ENCODE measurements at places on chromosomes 2 and 18.

DNA sequence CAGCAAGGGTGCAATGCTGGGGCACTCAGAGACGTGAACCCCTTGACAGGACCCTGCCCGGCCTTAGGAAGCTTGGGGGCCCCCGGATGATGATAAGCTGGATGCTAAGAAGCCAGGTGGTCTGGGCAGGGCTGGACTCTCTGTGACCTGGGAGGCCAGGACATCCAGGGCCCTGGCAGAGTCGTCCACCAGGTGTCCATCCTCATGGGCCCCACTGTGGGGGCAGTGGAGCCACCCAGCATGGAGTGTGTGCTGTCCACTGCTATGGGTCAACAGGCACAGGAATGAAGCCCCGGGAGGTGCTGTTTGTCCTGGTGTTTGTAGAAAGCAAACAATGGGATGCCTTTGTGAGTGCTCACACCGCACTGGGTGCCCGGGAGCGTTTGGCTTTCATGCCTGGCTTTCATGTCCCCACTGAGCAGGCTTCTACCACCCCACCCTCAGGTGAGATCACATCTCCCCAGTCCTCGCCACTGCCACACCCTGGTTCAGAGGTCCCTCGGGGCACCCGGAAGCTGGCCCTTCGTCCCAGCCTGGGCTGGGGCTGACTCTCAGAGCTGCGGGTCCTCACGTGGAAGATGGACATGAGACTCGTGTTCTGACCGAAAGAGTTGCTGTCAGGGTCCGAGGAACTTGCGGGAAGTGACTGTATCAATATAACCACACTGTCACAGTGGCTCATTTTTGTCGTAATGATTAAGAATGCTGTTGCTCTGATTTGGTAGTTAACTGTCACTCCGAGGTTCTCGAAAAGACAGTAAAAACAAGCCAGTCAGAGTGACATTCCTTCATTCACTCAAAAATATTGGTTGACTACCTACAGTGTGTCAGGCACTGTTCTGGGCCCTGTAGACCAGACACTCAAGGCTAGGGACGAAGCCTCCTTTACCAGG lies 53.3 kb downstream of the INHBB start:
- DNase-seq: no peak

- DNase-seq: no peak
Observed at GRCh38 chr2:46326231-46326980, 29.2 kb downstream of the EPAS1 start.

- DNase-seq: no peak
Observed at GRCh38 chr2:218378053-218378452, 4.0 kb upstream of the SLC11A1 start.

DNA sequence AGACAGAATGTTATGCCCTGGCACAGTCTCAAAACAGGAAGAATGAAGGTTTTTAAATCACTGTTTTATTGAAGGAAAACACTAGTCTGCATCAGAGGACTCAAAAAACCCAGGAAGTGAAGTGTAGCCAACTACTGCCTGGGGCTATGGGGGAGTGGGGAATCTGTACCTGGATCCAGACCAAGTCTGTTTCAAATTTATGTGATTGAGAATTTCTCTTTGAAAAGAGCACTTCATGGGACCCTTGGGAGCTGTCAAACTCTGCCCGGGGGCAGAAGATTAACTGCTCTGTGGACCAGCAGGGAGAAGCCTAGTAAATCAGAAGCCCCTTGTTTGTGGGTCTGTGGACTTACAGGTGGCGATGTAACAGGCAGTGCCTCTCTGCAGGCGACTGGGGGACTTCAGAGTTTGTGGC lies 45.3 kb upstream of the TANC1 start:
- DNase-seq: no peak

DNA sequence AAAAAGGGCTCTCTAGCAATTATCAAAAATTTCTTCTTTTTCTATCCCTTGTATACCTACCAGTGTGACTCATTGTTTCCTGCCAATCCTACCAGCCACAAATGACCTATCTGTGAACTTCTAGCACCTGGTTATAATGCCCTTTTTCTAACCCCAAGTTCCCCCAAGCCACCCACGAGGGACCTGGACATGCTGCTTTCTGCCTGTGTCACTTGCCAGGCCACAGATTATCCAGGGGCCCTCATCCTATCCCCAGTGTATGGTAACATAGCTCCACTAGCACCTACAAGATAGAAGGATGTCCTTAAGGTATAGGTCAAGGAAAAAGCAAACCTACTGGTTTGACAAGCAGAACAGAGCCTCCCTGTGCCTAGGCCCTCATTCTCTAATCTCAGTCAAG lies 26.8 kb downstream of the AAK1 start:
- DNase-seq: peak; percentile 16

Measured in stimulated activated CD8-positive, alpha-beta memory T cell treated with anti-CD3 and anti-CD28 coated beads, Interleukin-2, amount 100 ng/mL, for 1 hour (primary cell).